Nephron progenitor cell (in vitro differentiated cells): ENCODE measurements at places on chromosomes 1 and 21.

GRCh38 chr1:228341814-228342626, 64.6 kb downstream of the TRIM11 start:
- peak; percentile 0 for DNase-seq

DNA sequence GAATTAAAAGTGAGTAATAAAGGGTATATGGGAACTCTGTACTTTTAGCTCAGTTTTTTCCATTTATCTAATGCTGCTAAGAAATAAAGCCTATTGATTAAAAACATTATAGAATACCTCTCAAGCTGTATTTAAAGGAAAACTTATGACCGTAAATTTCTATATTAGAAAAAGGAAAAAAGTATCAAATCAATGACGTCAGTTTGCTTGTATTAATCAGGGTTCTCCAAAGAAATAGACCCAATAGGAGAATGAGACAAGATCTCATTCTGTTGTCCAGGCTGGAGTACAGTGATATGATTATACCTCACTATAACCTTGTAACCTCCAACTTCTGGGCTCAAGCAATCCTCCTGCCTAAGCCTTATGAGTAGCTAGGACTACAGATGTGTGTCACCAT, 15.4 kb upstream of the LRIF1 start:
- no peak for DNase-seq

DNA sequence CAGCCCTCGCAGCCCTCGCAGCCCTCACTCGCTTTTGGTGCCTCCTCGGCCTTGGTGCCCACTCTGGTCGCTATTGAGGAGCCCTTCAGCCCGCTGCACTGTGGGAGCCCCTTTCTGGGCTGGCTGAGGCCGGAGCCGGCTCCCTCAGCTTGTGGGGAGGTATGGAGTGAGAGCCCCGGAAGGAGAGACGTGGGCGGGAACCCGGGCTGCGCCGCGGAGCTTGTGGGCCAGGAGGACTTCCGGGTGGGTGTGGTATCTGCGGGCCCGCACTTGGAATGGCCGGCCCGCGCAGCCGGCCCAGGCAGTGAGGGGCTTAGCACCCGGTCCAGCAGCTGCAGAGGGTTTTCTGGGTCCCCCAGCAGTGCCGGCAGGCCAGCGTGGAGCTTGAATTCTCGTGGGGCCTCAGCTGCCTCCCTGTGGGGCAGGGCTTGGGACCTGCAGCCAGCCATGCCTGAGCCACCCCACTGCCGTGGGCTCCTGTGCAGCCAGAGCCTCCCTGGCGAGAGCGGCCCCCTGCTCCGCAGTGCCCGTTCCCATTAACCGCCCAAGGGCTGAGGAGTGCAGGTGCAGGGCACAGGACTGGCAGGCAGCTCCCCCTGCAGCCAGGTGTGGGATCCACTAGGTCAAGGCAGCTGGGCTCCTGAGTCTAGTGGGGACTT, 9.9 kb upstream of the CFHR2 start:
- no peak for DNase-seq

GRCh38 chr21:42392731-42393442, 3.0 kb downstream of the TMPRSS3 start:
- no peak for DNase-seq

- no peak for DNase-seq
These were observed 246.0 kb downstream of the RYR2 start for GRCh38 chr1:237287876-237288521.

DNA sequence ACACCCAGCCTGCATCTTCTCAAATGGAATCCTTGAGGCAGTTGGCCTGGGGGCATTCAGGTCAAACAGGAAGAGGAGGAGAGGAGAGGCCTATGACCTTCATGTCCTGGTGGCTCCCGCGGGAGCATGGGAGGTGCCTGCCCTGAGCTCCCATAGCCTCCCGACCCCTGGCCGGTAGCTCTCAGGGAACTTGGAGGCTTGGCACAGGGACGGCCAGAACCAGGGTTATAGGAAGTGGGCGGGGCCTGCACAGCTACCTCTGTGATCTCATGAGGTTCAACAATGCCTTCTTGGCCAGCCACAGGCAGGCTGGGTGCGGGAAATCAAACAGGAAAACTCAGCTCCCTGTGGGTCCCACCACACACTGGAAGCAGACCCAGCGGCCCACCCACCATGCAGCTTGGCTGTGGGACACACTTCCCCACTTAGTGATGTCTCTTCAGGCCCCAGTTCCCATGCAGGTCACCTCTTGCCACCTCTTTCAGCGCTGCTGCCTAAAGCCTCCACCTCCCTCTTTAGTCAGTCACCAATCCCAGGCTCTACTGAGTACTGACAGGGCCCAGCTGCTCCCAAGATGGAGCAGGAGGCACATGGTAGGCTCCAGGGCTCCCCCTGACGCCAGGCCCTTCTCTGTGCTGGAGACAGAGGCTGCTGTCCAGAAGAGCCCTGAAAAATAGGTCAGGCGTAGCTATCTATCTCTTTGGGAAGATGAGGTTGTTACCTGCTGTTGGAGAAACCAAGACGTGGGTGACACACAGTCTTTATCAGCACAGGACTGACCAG, at the start of gene SLFNL1:
Gene SLFNL1 (minus strand): TSS at position 200 of the 783 bp plus-strand sequence. CDS start 1,065 bp downstream, outside the sequence.
- peak; percentile 26 for DNase-seq

- DNase-seq, result no peak
These were observed 41.3 kb downstream of the PLPPR4 start for GRCh38 chr1:99305626-99306025.

- DNase-seq, result no peak
These were observed 78.9 kb downstream of the CNIH3 start for GRCh38 chr1:224694969-224695368.

- no peak for DNase-seq
These were observed 29.4 kb upstream of the SOD1 start for GRCh38 chr21:31629972-31630711.
